ENCODE measurements at places on chromosomes 4 and X.

GRCh38 chrX:46279925-46280313 is 265.3 kb downstream of the ZNF674 start:
- DNase-seq, result no peak

DNA sequence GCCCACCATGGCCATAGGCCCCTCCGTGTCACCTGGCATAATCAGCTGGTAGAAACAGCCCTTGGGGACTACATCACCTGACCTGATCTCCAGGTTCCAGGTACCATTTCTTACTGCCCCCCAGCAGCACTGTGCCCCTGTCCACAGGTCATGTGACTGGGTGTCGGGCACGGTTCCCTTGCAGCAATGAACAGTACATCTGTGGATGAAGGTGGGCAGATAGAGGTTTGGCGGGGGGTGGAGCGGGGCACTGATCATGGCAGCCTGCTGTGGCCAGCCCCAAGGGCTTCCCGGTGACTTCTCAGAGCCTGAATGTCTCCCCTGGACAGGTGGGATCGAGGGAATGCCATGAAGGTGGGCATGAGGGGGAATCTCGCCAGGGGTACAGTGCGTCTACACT is 37.8 kb downstream of the TRMT44 start:
- no peak for DNase-seq

DNA sequence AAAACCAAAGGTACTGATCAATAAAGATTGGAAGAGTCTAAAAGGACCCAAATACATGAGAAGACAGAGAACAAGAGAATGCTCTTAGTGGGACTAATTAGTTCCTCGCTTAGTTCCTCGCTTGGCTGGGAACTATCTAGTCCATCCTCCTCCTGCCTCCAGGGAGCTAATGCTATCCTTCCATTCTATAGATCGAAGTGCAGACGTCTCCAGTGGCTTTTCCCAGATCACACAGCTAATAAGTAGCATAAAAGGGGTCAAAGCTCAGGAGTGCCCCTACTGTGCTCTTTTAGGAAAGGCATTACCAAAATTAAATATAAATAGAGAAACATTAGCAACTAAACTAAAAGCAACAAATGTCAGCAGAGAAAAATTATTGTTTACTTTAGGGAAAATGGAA is 42.3 kb upstream of the PPARGC1A start:
- no peak for DNase-seq

DNA sequence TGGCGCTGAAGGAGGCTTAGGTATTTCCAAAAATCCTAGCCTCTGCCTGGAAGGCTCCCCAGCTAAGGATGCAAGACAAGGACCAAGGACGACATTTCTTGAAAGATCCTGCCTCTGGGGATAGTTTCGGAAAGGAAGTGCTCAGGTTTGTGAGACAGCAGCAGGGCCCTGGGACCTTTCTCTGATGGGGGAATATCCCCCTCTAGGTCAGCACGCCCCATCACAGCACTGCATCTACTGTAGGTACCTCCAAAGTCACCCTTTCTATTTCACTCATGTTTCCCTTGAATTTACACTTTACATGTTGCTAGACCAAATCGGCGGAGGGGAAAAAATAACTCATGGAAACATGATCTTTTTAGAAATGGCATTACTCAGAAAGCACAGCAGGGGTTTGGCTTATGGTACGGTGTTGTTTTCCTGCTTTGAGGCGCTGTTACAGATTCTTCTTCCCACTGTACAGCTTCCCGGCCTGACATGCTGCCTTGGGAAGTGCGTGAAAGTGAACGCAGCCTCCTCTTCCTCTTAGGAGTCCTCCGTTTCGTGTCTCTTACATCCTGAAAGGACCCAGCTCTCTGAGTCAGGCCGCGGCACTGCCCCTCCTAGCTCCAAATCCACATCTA is 77.2 kb upstream of the DHRSX start:
- no peak for DNase-seq

DNA sequence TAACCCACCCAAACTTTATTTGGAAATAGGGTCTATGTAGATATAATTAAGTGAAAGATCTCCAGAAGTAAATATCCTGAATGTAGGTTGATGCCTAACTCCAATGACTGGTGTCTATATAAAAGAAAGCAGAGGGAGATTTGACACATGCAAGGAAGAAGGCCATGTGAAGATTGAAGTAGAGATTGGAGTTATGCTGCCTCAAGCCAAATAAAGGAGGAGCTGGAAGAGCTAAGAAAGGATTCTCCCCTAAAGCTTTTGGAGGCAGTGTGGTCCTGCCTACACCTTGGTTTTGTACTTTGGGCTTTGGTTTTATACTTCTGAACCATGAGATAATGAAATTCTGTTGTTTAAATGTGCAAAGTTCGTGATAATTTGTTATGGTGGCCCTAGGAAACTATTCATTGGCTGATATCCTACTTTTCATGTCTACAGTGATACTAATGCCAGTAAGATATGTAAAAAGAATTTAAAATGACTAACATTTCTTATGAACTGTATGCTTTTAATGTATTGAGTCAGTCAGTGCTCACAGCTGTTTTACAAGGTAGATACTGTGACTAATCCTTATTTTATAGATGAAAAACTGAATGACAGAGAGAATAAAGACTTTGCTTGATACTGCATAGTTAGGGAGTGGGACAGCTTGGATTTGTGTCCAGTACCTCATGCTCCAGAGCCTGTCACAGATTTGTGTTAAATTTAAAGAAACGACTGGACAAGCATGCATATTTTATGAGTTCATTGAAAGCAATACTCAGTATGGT is 5.9 kb upstream of the RAB40AL start:
- DNase-seq, result no peak

DNA sequence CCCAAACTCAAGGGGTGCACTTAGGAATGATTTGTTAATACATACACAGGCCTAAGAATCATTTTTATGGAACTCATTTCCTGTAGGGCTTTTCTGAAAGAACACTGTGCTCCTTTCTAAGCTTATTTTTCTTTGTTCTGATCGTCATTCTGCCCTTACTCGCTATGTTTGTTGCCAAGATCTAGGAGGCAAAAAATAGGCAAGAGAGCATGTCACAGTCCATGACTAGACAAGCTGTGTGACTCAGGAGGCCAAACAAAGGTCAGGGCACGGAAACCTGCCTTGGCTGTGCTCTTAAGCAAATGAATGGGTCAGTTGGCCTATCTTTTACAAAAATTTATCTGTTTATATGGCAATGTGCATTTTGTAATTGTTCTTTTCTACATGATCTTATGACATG is 42.5 kb upstream of the C1GALT1C1 start:
- DNase-seq, result no peak

GRCh38 chr4:88696630-88697029 is 999 bp downstream of the NAP1L5 start:
- no peak for DNase-seq

GRCh38 chrX:46653482-46653881 is 79.9 kb downstream of the CHST7 start:
- DNase-seq, result peak; percentile 47

DNA sequence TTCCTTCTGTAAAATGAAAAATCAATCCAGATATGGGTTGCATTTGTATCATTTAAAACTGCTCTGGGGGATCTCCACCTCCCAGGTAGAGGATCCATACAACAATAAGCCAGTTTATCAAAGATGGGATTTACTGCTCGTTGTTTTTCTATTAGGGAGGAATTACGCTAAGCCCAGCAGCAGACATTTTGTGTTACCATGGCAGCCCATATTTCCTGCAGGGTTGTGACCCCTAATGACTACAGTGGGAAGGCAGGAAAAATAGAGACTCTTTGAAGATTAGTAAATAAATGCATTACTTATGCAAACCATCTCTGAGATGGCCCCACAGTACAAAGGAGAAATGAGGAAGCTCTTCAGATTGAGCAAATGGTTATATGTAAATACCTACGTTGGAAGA is 253.4 kb upstream of the GPR101 start:
- no peak for DNase-seq

DNA sequence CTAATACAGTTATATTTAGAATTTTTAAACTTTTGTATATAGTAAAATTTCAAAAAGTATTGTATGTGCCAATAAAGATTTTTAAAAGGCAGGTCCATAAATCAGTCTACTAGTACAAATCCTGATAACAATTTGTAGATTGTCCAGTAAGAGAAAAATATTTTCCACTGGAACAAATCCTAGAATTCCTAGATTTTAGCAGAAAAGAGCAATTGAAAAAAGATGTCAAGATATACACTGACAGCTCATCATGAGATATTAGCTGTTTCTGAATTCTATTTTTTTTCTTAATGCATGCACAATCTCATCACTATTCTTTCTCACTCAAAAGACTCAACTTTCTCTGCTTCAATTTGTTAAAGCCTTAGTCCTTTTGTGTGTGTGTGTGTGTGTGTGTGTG is 289.2 kb upstream of the MAD2L1 start:
- DNase-seq, result no peak

- DNase-seq, result no peak
These were observed 1.6 kb downstream of the MID2 start for GRCh38 chrX:107827030-107827831.

DNA sequence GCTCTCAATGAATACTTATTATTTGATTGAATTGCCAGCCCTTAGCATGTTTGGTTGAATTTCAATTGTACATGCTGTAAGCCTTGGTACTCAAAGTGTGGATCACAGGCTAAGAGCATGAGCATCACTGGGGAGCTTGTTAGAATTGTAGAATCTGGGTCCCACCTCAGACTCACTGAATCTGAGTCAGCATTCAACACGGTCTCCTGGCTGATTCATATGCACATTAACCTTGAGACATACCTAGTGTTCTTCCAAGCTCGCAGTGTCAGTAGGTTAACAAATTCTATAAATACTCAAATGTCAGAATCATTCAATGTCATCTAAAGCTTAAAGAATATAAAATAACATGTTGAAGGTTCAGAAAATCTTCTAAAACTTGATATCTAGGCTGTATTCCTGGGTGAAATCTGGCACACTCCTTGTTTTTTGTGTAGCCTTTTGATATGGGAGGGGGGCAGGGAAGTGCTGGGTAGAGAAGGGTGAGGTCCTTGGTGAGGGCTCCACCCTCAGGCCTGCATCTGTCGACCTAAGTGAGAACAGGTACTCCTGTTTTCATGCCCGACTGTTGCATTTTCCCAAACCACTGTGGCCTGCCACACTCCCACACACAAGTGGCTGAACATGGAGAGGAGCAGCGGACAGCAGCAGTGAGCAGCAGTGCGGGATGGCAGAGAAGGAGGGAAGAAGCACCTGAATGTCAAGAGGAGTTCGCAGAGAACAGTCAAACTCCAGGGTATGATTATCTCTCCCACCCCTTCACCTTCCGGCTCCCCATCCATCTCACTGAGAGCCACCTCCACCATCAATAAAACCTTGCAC is 529.6 kb upstream of the IGFBP7 start:
- no peak for DNase-seq

DNA sequence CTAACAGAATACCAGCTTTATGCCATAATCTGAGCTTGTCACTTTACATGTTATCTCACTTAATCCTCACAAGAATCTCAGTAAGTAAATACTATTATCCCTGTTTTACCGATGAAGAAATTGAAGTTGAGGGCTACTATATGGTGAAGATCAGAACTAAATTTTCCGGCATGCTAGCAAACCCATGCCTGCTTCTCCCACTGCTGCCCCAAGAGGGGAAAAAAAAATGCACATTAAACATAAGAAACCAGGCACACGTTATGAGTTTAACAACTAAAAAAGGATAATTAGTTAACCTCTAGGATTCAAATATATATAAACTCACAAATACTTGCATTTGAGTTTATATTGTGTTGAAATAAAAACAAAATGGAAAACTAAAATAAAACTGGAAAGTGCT is 10.8 kb downstream of the SLC10A7 start:
- DNase-seq, result peak; percentile 4

DNA sequence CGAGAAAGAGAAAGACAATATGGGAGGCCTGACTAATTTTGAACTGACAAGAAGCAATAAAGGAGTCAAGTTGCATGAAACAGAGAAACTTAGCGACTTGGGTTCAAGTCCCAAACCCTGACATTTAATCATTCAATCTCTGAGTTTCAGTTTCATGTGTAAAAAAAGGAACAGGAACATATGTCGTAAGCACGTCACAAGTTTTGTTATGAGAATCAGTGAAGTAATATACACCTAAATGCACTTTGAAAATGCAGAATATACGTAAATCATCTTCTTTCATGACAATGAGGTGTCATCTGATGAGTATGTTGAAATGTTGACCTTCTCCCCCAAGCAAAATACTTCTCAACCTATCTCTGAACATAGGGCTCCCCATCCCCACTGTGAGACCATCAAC is 10.4 kb downstream of the ACOT9 start:
- DNase-seq, result no peak

DNA sequence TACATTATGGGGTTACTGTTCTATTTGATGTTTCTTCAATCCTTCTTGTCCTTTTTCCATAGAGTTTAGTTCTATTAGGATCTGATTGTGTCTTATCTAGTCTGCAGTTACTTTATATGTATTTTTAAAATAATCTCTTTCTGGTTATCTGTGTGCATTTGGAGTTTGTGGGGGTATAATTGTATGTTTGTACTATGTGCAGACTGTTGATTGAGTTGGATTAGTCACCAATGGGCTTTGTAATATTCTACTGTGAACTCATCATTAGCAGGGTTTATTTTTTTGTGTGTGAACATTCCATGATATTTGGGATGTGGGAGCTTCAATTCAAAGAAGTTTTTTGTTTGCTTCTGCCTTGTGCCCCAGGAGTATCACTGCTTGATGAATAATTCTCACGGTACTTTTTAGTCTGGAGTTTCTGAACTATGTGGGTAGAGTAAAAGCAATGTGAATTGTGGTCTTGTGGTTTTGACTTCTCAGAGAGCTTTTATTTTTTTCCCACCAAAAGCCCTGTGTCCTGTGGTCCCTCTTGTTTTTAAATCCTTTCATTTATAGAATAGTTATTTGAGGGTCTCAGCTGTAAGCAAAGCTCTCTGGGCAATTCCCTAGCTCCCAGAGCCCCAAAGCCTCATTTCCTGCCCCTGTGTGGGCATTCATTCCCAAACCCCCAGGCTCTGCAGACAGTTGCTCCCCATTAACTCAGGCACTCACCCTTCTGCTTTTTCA is 127.8 kb downstream of the PHKA2 start:
- no peak for DNase-seq

DNA sequence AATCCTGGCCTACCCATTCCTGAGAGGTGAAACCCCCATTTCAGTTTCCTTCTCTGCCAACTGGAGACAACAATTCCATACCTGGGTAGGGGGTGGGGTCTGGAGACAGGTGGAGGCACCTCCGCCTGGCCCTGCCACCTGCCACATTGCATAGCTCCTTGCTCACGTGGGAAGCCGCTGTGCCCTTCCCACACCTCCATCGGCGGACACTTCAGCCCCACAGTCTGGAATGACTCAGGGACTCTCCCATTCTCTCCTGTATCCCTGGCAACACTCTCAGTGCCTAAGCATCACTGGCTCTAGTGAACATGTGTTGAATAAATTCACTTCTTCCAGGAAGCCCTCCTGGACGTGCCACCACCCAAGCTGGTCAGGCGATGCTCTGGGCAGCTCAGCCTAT is 21.7 kb downstream of the PPP2R2C start:
- DNase-seq, result no peak

DNA sequence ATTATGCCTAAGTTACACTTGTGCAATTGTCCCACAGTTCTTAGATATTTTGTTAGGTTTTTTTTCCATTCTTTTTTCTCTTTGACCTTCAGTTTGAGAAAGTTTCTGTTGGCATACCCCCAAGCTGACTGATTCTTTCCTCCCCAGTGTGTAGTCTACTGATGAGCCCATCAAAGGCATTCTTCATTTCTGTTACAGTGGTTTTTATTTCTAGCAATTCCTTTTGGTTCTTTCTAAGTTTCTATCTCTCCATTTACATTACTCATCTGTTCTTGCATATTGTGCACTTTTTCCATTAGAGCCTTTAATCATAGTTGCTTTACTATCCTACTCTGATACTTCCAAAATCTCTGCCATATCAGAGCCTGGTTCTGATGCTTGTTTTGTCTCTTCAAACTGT is 31.9 kb downstream of the CASP6 start:
- no peak for DNase-seq

GRCh38 chr4:189185810-189186432 is 754.8 kb upstream of the FRG1 start:
- DNase-seq, result no peak
